ENCODE measurements at places on chromosomes 3 and 15.

- DNase-seq: no peak
Measured at GRCh38 chr3:101123081-101123480, 129.9 kb upstream of the ABI3BP start.

DNA sequence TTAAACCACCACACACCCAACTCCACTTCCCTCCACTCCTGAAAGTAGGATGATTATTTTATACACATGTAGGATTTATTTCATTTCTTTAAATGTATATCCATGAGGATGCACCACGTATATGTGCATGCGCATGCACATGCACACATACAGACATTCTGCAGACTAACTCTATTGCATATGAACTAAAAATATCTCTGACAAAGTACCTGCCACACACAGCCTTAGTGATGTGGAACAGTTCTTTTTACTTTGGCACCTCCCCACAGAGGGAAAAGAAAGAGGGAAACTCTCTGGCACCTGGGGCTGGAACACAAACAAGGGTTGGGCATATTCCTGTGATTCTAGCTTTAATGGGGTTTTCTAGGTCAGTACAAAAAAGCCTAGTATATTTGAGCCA lies 138.2 kb downstream of the CLASP2 start:
- no peak for DNase-seq

GRCh38 chr3:17314171-17314570 lies 428.3 kb downstream of the TBC1D5 start:
- no peak for DNase-seq

DNA sequence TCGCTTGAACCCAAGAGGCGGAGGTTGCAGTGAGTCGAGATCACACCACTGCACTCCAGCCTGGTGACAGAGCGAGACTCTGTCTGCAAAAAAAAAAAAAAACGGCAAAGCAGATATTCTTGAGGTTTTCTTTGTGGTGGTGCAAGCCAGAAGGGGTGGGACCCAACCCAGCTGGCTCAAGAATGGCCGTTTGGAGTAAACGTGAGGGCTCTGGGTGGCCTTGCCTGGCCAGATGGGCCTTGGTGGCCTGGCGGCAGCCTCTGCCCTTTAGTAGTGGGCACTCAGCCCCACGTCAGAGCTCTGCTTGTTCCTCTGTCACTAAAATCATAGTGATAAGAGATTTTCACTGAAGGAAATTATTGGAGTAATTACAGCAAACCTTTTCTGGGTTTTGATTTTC lies 50.5 kb downstream of the ATP1B3 start:
- DNase-seq: no peak

GRCh38 chr3:152778022-152778421 lies 56.9 kb upstream of the P2RY1 start:
- no peak for DNase-seq

GRCh38 chr3:14774431-14774830 lies 44.3 kb upstream of the FGD5 start:
- no peak for DNase-seq

DNA sequence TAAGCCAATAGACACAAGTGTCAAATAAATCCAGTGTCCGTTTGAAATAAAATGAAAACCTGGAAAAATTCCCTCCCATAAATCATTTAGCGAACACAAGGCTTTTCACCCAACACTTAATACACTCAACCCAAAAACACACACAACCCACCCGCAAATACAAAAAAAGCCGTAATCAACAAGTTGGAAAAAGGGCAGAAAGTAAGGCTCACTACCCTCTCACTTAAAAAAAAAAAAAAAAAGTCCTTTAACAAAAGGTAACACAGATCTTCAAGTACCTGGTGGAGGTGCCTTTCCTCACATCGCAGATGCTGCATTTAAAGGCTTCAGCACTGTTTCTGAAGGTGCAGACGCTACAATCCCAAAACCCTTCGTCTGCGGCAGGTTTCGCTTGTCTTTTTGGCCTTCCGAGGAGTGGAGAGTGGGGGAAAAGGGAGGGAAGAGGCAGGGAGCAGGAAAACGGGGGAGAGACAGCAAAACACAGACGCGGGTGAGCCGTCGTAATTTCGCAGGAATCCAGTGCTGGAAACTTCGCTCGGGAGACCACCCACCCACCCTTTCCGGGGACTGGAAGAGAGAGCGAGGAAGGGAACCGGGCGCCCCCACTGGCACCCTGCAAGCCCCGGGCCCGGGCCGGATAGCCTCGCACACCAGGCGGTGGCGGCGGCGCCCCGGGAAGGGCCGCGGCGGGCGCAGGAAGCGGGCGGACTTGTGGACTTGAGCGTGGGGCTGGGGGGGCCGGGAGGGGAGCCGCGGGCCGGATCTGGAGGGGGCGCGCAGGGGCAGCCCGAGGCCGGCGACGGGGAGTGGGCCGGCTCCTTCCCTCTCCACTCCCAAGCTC lies 401.8 kb downstream of the SHQ1 start:
- peak; percentile 48 for DNase-seq

DNA sequence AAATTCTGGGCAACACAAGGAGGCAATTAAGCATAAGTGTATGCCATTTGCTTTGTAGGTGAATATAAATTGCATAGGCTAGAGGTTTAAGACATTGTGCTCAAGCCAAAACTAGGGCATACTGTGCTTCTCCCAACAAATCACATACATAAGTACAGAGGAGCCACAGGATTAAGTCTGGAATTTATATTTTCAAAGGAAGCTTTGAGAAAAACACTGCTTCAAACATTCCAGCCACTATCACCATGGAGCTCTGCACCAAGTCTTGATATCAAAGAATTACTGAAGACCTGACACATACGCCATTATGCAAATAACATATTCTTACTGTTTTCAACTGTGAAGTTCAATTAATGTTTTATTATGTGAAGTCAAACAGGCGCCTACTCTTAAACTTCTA lies 119.4 kb upstream of the NPHP3 start:
- DNase-seq: no peak

GRCh38 chr15:52133510-52134220 lies 21.1 kb upstream of the BCL2L10 start:
- no peak for DNase-seq

GRCh38 chr15:74794248-74794969 lies 12.5 kb downstream of the CSK start:
- DNase-seq: no peak

DNA sequence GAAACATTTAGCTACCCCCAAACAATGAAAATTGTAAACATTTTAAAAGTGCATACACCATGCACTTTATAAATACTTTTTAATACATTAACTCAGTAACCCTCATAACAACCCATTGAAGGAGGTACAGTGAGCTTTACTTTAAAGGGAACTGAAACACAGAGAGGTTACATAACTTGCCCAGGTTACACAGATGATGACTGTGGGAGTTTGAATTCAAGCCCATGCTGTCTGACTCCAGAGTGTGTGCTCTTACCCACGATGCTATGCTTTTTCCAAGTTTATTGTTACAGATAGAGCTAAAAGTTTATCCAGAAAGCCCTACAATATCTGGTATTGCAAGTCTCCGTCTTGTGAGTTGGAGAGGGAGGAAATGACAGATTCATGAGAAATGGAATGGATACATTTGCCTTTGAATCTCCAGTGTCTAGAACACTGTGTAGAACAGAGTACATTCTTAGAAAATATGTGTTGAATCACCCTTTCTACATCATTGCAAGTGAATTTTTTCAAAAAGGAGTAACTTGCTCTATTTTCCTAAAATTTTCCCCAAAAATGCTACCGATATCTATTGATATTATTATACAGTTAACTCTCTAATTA lies 428.3 kb downstream of the NAALADL2 start:
- DNase-seq: no peak

DNA sequence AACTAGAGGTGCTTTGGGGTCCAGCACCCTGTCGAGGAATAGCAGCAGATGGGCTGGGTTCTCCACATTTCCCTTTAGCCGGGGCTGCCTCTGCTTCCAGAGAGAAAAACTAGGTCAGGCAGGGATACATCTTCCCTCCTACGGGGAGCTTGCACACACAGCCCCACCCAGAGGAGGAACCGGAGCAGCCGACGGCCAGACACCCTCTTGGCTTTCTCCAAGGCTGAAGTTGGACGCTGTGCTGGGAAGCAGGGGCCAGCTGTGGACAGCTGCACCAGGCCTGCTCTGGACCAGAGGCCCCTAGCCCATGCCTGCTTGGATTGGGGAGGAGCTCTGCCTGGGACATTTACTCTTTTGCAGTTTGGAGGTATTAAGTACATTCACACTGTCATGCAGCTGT lies 44.7 kb upstream of the NR2C2 start:
- no peak for DNase-seq

DNA sequence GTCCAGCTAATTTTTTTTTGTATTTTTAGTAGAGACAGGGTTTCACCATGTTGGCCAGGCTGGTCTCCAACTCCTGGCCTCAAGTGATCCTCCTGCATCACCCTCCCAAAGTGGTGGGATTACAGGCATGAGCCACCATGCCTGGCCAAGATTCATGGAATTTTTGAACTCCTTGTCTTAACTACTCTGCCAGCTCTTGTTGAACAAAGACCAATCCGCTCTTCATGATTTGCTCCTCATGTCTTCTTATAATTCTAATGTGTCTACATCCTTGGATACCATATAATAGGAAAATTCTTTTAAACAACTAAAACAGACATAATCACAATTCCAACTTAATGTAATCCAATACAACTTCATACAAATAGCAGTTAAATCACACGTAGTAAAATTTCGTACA lies 21.3 kb downstream of the UBA5 start:
- no peak for DNase-seq

DNA sequence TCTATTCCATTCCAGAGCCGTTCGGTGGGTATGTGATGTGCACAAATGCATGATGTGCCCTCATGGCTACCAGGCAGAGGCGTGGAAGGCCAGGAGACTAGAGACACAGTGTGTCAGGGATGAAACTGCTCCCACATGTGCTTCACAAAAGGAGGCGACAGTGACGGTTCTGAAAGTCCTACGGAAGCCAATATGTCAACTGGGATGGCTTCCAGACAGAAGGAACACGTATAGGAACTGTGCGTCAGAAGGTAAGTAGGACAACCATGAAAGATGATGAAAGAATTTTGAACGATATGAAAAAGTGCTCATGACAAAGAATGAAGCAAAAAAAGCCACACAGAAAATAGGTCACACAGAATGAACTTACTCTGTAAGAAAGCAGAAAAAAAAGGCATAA lies 34.1 kb downstream of the GLB1 start:
- DNase-seq: no peak

- no peak for DNase-seq
Measured at GRCh38 chr3:155316426-155316825, 22.9 kb upstream of the STRIT1 start.

GRCh38 chr3:193868590-193868989 lies 267.4 kb upstream of the HES1 start:
- no peak for DNase-seq

DNA sequence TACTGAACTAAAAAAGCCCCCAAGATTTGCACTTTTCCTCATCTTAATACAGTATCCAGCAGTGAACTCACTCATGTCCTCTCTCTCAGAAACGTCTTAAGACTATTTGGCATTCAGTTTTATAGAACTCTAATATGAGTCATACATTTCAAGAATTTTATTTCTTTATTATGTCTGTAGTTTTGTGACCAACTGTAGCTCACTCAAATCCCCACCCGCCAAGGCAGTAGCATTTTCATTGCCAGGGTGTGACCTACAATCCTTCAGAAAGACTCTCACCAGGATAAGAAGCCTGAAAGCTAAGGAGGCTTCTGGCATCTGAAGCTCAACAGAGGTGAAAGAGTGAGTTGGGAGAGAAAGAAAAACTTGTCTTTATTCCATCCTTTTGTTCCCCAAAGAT lies 537.1 kb downstream of the RSL24D1 start:
- no peak for DNase-seq

- peak; percentile 62 for DNase-seq
Measured at GRCh38 chr3:46209746-46210470, 1.8 kb upstream of the CCR1 start.

DNA sequence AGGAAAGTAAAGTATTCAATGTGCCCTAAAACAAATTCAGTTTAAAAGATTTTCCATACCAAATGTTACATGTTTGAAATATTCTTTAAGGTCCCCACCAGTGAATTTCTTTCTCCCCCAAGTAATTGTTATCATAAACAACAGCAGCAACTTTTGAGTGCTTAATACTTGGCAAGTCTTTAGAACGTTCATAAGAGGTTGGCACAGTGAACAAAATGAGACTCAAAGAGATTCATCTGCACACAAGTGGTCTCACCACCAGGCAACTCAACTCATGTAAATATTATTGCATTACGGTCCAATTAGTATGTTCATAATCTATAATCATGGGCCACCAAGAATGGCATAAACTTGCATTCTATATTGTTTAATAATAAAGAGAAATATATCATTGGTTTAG lies 98.7 kb downstream of the TBL1XR1 start:
- DNase-seq: no peak

GRCh38 chr15:57403566-57404325 lies 27.4 kb downstream of the CGNL1 start:
- DNase-seq: no peak

GRCh38 chr3:99982650-99983049 lies 131.7 kb downstream of the FILIP1L start:
- DNase-seq: no peak

DNA sequence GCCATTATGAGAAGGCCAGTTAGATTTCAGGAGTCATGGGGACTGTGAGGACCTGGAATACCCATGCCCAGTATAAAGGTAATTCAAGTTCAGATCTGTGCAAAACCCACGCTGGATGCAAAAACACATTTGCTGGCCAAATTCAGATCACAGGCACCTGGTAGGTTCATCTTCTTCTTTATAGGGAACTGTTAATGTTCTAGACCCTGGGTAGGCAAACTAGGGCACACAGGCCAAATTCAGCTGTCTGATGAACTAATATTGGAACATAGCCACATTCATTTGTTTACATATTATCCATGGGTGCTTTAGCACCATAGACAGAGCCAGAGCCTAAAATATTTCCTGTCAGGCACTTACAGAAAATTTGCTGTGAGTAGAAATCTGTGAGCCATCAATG lies 241.4 kb downstream of the PTPRG start:
- no peak for DNase-seq

- peak; percentile 63 for DNase-seq
Measured at GRCh38 chr3:124221422-124221821, 229.5 kb upstream of the ROPN1 start.

DNA sequence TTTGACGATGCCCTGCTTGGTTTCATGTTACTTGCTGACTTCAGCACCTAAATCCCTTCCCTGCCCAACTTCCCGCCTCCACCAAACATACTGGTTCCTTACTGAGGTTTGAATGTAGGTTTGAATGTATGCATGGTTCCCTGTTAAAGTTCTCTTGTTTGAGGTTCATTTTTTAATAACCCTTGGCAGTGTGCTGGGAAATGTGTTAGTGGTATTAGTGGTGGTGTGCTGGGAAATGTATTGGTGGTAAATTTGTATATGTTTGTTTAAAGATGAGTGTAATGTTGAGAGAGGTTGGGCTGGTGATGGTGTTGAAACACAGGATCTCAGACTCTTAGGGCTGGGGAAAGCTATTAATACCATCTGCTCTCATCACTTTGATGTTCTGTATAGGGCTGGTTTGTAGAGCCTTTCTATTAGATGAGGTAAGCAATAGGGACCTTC lies 392.7 kb downstream of the PTPRG start:
- DNase-seq: peak; percentile 2

- no peak for DNase-seq
Measured at GRCh38 chr3:39137991-39138803, 15.2 kb downstream of the CSRNP1 start.

GRCh38 chr3:9721015-9721699 lies 10.4 kb upstream of the BRPF1 start:
- no peak for DNase-seq

- DNase-seq: no peak
Measured at GRCh38 chr3:46722443-46722842, 4.8 kb upstream of the PRSS50 start.

GRCh38 chr15:99562238-99562637 lies 3.5 kb upstream of the MEF2A start:
- DNase-seq: no peak
